ENCODE measurements at places on chromosomes 11 and 22. TPM values are rescaled to one million over a fixed set of nuclear protein-coding genes. Genes with fewer than 3 reads are reported as not detected.
A peak's percentile ranks its signal among the peaks of the same experiment; 100 is the strongest.

DNA sequence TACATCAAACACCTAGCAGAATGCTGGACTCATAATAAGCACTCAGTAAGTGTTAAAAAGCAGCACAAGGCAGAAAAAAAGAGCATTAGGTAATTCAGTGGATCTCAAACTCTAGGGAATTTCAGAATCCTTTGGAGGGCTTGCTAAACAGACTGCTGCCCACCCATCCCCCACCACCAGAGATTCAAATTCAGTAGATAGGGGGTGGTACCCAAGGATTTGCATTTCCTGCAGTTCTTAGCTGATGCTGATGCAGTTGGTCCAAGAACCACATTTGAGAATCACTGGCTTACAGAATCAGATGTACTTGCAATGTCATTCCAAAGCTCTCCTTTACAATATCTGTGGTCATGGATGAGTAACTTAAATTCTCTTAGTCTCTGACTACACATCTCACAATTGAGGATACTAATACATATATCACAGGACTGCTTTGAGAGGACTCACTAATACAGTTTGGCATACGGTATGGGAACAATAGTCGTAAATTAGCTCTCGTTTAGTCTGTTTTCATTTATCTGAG is 664.5 kb downstream of the KCNA4 start:
- no peak for DNase-seq
- H3K27me3 ChIP-seq = no peaks in the 10 kb centered on the region
- no peaks in the 10 kb centered on the region for H3K4me1 ChIP-seq
- H3K27ac ChIP-seq = no peak overlapping the region
- no peaks in the 10 kb centered on the region for H3K36me3 ChIP-seq
- H3K4me3 ChIP-seq = no peak overlapping the region

- no peak for DNase-seq
- no peak overlapping the region for H3K4me3 ChIP-seq
- H3K27ac ChIP-seq = no peak overlapping the region
- peaks cover 66% of the 10 kb centered on the region for H3K27me3 ChIP-seq
- peaks cover 10% of the 10 kb centered on the region for H3K4me1 ChIP-seq
Observed at GRCh38 chr11:68691402-68691784, 7.0 kb downstream of the GAL start.

DNA sequence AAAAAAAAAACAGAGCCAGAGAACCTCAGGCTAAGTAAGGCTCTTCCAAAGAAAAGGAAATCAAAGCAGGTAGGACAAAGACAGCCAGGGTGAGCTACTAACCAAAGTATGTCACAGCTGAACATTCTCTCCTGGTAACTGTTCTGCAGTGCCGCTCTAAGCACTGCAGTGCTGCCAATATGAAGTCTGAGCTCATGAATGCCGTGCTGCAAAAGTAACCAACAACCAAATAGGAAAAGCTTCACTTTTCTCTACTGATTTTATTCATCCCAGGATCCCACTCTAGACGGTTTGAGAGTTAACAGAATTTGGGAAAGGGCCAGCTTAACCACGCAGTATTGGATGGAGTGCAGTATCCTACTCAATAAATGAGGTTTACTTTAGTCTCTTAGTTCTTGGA is 3.5 kb downstream of the SIK3 start:
- DNase-seq = no peak
- H3K4me3 ChIP-seq = peak overlapping the region; percentile 100
- peaks cover 3% of the 10 kb centered on the region for H3K27me3 ChIP-seq

DNA sequence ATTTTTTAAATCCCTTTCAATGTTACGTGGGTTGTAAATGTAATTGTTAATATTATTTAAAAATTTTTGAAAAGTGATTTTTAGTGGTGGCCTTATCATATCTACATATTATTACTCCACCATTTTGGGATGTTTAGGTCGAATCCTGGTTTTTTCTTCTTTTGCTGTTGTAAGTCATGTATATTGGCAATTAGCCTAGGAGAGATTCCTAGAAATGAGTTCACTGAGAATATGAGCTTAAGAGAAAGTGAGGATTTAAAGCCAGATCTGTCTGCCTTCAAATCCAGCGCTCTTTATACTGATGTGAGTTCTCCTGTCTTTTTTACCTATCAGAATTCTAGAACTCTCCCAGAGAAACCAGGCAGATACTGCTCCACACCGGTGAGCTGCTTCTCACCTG is 56.1 kb downstream of the PTPRJ start:
- peaks cover 4% of the 10 kb centered on the region for H3K36me3 ChIP-seq
- no peak overlapping the region for H3K27ac ChIP-seq
- H3K4me1 ChIP-seq = peaks cover 48% of the 10 kb centered on the region
- DNase-seq = no peak

- H3K27me3 ChIP-seq = peaks cover 63% of the 10 kb centered on the region
- no peak overlapping the region for H3K27ac ChIP-seq
- no peak for DNase-seq
- H3K4me1 ChIP-seq = no peaks in the 10 kb centered on the region
Observed at GRCh38 chr22:37467391-37467955, 18.7 kb downstream of the MFNG start.

DNA sequence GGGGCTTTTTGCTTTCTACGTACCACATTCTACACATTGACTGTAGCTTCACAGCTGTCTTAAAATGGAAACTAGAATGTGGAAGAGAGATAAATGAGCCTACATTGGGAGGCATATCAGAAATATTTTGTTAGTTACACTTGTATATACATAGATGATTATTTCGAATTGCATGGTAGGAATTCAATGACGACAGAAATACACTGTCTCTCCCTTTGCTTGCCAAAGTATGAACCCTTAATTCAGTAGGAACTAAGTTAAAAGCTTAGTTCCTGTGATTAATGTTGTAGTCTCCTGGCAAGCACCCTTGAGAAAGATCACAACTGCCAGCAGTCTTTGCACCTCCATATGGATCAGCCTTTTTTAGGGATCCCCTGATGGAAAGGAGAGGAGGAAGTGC is 10.1 kb downstream of the C11orf87 start:
- peaks cover 76% of the 10 kb centered on the region for H3K27me3 ChIP-seq
- H3K36me3 ChIP-seq = no peaks in the 10 kb centered on the region
- no peak for DNase-seq
- no peak overlapping the region for H3K27ac ChIP-seq
- no peaks in the 10 kb centered on the region for H3K4me1 ChIP-seq

- no peak overlapping the region for H3K4me3 ChIP-seq
- DNase-seq = no peak
- H3K27ac ChIP-seq = no peak overlapping the region
- peaks cover 10% of the 10 kb centered on the region for H3K4me1 ChIP-seq
- no peaks in the 10 kb centered on the region for H3K36me3 ChIP-seq
Observed at GRCh38 chr11:116792869-116793771, 1.4 kb upstream of the APOA5 start.

DNA sequence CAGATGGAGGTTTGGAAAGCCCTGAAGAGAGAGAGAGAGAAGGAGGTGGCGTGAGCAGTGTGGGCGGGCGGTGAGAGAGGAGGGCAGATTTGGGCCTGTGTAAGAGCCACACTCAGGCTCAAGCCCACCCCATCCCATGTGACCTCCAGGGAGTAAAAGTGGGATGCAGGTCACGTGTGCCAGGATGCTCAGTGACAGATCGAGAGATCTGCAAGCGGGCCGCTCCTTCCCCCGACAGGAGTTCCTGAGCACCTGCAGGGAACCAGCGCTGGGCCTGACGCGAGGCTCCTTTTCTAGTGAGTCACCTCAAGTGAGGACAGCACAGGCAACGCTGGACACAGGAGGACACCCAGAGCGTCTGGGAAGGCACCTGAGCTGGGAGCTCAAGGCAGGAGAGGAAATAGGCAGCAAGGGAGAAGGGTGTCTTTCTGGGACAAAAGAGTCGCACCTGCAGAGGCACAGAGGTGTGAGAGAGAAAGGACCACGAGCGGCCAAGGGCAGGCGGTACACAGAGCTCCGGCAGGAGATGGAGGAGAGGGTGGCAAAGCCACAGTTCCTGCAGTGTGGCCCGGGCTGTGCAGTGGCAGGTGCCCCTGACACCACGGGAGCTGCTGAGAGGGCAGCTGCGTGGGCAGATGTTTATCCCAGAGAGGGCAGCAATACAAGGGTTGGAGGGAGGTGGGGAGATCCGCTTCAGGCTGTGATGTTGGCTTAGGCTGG is 1294.8 kb downstream of the TBC1D22A start:
- peak; percentile 16 for DNase-seq
- H3K27ac ChIP-seq = no peak overlapping the region
- H3K4me1 ChIP-seq = no peaks in the 10 kb centered on the region
- no peaks in the 10 kb centered on the region for H3K36me3 ChIP-seq

- no peak overlapping the region for H3K4me3 ChIP-seq
- no peaks in the 10 kb centered on the region for H3K36me3 ChIP-seq
- H3K27ac ChIP-seq = no peak overlapping the region
- H3K27me3 ChIP-seq = no peaks in the 10 kb centered on the region
Observed at GRCh38 chr11:76621868-76622267, 48.7 kb downstream of the LRRC32 start.

DNA sequence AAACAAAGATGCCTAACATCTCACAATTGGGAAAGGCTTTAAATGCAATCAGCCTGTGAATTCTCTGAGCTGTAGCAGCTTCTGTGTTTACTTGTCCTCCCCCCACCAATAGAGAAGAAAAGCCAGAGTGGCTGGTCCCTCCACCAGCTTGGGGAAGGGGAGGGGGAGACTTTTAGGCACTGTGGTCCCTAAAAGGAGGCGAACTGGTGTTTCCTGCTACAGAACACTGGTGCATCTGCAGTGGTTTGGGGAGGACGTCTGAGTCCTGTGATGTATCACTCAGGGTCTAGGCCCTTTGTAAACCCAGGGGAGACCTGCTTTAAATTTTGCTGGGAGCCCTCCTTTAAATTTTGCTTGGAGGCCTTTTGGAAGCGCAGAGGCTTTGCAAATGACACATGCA is 16.9 kb downstream of the TNRC6B start:
- H3K27me3 ChIP-seq = no peaks in the 10 kb centered on the region
- peak overlapping the region; percentile 50 for H3K27ac ChIP-seq
- peaks cover 53% of the 10 kb centered on the region for H3K4me1 ChIP-seq
- no peak for DNase-seq
- peaks cover 20% of the 10 kb centered on the region for H3K36me3 ChIP-seq

- H3K27me3 ChIP-seq = no peaks in the 10 kb centered on the region
- peaks cover 51% of the 10 kb centered on the region for H3K36me3 ChIP-seq
- no peak overlapping the region for H3K27ac ChIP-seq
- DNase-seq = no peak
- H3K4me1 ChIP-seq = peaks cover 17% of the 10 kb centered on the region
- H3K4me3 ChIP-seq = no peak overlapping the region
Observed at GRCh38 chr11:12474871-12475270, 97.5 kb downstream of the PARVA start.

DNA sequence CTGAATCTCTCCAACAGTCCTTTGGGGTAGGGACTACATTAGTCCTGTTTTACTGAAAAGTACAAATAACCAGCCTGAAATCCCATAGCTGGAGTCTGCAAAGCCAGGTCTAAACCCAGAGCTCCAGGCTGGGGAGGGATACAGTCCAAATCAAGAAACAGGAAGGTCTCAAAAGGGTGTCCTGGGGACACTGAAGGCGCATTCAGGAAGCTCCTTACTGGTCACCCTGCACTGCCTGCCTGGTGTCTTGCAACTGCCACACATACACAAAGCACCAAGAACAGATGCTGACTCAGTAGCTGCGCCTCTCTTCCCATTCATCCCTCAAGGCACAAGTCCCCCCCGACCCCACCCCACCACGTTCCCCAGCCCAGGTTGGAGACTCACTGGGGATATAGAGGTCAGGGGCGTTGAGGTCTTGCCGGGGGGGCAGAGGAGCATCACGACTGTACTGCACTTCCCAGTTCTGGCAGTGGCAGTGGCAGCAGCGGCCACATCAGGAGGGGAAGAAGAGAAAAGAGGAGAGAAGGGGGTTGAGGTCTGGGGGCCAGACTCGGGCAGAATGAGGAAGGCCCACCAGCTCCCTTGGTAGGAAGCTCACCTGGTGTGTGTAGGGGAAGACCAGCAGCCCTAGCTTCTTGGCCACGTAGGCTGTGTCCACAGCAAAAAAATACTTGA is 1.6 kb downstream of the YIF1A start:
- H3K4me3 ChIP-seq = peak overlapping the region; percentile 72
- H3K4me1 ChIP-seq = peaks cover 18% of the 10 kb centered on the region
- no peak for DNase-seq
- H3K27me3 ChIP-seq = peaks cover 25% of the 10 kb centered on the region

DNA sequence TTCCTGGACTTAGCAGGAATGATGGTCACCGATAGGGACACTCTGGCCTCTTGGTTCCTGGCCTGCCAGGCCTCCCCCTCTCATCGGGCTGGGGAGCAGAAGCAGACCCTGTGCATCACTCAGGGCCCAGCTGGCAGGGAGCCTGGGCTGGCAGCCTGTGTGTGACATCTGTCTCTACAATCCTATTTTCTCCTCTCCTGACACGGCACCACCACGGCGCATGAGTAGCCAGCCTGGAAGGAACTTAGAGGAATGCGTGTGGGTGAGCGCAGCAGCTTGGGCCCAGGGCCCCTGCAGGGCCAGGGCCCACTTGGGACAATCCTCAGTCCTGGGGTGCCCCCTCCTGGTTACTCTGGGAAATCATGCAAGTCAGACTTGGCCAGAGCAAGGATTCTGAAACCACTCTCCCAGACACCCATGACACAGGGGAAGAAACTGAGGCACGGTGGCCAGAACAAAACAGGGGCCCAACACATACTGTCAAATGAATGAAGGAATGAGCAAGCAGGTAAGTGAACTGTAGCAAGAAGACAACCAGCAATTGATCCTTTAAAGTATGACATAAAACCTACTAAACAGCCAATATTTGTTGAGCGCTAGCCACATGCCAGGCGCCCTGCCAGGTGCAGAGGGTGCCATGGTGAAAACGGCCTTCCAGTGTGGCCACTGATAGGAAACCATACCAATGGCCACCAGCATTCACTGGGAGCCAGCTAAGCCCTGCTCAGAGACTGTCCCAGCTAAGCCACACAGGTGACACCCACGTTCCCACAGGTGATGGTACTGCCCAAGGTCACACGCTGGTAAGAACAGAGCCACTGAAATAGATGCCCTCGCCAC is 13.3 kb downstream of the RSPH14 start:
- DNase-seq = peak; percentile 86
- no peak overlapping the region for H3K4me3 ChIP-seq
- H3K27ac ChIP-seq = peak overlapping the region; percentile 27
- no peaks in the 10 kb centered on the region for H3K27me3 ChIP-seq
- H3K4me1 ChIP-seq = peaks cover 6% of the 10 kb centered on the region

DNA sequence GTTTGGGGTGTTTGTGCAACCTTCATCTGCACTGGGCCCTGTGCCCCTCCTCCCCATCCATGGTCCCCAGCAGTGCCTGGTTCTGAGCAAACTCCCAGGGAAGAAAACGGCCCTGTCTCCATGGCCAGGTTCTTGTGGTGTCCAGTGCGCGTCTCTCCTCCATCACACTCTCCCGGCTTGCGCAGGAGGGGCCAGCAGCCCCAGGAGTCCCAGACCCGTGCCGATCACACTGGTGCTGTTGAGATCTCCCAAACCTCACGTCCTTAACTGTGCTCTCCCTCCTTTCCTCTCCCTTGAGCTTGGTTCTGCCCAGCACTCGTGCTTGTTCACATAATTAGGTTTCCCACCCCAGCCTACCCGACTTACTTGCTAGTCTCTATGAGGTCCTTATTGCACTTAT is 10.9 kb upstream of the GRK2 start:
- no peaks in the 10 kb centered on the region for H3K27me3 ChIP-seq
- no peak for DNase-seq
- peaks cover 7% of the 10 kb centered on the region for H3K4me1 ChIP-seq
- peak overlapping the region; percentile 86 for H3K27ac ChIP-seq

GRCh38 chr11:46639197-46639839 is 22.0 kb downstream of the ATG13 start:
- no peaks in the 10 kb centered on the region for H3K4me1 ChIP-seq
- no peaks in the 10 kb centered on the region for H3K27me3 ChIP-seq
- H3K4me3 ChIP-seq = no peak overlapping the region
- H3K36me3 ChIP-seq = peaks cover 25% of the 10 kb centered on the region

Gene BTBD10
- 34.8 TPM for total RNA-seq

Gene KCNJ1
- total RNA-seq = 0.27 TPM

Gene NLRP14
- total RNA-seq = 0.12 TPM

Gene NELL1
- total RNA-seq = 3.3 TPM

Gene RPLP2
- total RNA-seq = 1,985 TPM

Gene DPP3
- 44.0 TPM for total RNA-seq
